ENCODE measurements at places on chromosomes 3 and 15.

- DNase-seq = no peak
Measured at GRCh38 chr3:69986419-69986818, 13.1 kb upstream of the SAMMSON start.

DNA sequence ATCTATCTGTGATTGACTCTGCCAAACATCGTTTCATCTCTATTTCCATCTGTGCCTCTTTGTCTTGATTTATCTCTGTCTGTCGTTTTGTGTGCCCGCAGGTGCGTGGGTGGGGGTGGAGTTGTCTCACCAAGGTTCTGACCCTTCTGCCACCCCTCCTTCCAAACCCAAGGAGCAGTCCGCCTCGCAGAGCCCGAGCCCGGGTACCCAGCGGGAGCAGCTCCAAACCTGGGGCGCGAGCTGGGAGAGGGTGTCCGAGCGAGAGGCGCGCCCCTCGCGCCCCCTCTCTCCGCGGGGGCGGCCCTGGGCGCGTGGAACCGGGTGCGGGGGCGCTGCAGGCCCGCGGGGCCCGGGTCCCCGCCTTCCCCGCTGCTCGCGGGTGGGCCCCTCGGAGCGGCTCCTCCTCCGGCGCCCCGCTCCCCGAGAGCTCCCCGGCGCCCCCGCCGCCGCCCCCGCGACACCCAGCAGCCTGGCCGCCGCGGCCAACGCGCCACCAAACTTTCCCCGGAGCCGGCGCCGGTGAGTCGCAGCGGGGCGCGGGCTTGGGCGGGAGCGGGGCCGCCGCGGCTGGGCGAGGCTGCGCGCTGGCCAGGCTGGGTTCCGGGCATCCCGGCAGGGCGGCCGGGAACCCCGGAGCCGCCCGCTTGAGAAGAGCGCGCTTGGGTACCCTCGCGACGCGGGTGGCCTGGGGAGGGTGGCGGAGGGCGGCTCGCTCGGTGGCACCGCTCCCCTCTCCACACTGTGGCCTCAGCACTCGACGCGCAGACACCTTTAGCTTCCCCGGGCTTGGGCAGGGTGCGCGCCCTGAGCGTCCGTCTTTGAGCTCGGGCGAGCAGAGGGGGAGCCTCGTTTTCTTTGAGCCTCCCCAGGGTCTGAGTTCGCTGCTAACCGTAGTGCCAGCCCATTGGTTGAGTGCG, at the start of gene HRH1:
HRH1 (plus strand) TSS at position 458 of the 917 bp plus-strand sequence. CDS start 104,545 bp downstream, outside the sequence.
- DNase-seq = peak; percentile 67

DNA sequence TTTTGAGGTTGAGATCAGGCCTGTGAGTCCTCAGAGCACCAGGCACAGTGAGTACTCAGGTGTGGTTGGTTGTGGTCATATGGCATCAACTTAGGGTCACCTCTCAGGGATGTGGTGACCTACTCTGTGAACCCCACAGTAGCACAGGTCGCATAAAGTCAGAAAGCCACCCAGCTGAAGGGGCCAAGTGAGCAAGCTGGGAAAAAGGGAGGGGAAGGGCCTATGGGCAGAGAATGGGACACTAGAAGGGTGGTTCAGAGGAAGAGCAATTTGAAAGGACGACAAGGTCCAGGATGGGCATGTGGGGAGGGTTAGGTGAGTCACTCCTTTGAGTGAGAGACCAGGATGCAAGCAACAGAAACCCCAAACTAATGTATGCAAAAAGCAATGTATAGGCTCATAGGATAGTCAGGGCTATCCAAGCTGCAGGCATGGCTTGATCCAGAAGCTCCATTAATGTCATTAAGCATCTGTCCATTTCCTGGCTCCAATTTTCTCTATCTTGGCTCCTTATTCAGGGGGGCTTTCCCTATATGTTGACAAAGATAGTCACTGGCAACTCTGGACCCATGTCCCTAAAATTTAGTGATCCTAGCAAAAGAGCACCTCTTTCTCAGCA, 33.5 kb downstream of the HMCES start:
- no peak for DNase-seq

GRCh38 chr3:19248143-19248542, 99.8 kb downstream of the KCNH8 start:
- no peak for DNase-seq

DNA sequence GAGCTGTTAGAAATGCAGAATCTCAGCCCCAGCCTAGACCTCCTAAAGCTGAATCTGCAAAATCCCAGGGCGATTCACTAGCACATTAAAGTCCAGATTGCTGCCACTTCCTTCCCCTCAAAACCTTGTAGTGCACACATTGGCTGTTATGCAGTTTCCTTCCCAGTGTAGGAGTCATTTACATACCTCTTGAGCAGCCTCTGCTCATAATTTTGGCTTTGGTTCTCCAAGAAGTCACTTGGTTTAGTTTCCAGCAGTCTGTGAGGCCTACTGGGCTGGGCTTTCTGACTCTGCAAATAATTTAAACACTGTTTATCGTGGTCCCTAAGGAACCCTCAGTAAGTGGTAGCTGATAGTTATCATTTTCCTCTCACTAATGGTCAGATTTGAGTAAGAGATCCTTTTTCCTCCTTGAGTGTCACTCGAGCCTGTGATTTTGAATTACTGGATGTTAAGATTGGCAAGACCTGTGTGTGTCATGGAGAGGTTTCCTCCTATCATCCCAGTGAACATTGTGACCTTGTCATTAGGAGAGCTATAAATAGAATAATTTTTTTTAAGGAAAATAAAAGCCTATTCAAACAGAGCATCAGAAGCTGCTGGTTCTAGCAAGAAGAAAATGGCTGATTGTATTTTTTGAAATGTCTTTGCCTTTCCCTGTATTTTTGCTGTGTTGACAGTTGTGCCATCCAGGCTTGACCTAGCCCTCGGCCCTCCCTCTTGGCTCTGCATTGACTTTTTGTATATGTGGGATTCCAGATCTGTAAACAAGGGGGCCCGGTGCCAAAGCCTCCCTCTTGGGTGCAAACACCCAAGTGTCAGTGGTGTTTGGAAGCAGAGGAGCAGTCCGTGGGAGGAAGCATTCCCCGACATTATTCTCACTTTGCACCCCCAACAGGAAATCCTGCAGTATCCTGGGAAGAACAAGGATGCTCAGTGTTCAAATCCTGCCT, 134.8 kb upstream of the ANKRD28 start:
- no peak for DNase-seq

DNA sequence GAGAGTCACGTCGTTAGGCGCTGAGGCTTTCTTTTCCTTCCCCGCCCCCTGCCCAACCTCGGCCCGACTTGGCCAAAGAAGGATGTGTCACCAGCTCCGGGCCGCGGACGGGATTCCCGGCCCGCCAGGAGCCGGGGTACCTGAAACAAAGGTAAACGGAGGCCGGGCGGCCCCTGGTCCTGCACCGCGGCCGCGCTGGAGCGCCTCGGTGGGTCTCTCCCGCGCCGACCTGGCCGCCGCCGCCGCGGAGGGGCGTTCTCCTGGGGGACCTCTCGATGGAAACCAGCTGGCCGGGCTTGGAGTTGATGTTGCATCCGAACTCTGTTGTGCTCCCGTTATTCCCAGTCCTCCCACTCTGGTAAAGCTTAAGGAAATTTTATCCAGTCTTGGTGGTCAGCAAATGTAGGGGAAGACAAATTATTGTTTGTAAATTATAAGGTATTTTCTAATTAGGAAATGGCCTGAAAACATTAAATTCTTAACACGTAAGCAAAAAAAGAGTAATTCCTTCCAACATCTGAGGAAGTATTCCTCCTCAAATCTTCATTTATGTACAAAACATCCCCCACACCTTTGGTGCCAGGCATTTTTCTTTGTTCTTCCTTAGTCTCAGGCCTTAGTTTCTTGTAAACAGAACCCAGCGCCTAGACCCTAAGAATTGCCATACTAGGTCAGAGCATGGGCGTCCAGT, 888 bp downstream of the PPP2R3A start:
- no peak for DNase-seq

DNA sequence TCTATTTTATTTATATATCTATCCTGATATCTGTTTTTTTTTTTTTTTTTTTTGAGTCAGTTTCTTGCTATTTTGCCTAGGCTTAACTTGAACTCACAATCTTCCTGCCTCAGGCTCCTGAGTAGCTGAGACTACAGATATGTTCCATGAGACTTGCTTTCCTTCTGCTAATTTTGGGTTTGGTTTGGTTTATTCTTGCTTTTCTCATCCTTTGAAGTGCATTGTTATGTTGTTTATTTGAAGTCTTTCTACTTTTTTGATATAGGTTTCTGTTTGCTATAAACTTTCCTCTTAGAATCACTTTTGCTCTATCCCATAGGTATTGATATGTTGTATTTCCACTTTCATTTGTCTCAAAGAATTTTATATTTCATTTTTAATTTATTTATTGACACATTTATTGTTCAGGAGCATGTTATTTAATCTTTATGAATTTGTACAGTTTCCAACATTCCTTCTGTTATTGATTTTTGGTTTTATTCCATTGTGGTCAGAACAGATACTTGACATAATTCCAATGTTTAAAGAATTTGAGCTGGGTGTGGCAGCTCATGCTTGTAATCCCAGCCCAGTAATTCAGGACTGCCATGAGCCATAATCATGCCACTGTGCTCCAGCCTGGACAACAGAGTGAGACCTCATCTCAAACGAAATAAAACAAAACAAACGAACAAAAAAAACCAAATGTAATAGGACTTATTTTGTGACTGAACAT, 62.3 kb upstream of the PLSCR4 start:
- peak; percentile 9 for DNase-seq

DNA sequence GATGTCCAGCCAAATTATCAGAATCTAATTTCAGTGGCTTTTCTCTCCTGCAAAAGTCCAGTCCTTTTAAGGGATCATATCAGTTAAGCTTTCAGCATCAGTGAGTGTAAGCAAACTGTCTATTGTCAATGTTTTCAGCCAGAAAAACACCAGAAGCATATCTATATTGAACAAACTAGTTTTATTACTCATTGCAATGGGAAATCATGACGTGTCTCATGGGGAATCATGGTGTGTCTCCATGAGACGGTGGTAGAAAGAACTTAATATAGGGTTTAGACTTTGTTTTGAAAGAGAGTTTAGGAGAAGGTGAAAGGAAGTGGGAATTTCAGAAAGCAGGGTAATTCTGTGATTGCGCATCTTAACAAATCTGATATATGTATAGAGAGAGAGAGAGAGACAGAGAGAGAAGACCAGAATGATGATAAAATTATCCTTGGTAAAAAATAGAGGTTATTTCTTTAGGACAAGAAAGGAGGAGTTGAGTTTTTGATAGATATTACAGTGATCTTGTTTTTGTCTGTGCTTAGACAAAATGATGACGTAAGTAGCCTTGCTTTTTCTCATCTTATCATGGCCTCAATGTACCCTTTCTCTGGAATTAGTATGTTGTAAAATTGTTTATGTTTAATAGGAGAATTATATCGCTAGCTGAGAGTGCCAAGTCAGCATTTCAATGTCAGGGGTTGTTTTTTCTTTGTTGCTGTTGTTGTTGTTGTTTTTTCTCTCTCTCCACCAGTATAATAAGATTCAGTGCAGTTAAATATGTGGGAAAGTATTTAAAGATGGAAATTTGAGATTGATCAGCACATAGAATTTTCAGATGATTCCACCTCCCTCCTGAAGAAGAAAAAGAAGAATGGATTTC, 129.9 kb upstream of the OSTN start:
- no peak for DNase-seq

GRCh38 chr3:78728406-78729145, 1039.2 kb downstream of the ROBO1 start:
- DNase-seq = peak; percentile 23

All from GM03348 (cell line).